ENCODE measurements at places on chromosomes 2 and 18.

GRCh38 chr2:100783987-100784386, 36.0 kb upstream of the NPAS2 start:
- DNase-seq, result no peak

DNA sequence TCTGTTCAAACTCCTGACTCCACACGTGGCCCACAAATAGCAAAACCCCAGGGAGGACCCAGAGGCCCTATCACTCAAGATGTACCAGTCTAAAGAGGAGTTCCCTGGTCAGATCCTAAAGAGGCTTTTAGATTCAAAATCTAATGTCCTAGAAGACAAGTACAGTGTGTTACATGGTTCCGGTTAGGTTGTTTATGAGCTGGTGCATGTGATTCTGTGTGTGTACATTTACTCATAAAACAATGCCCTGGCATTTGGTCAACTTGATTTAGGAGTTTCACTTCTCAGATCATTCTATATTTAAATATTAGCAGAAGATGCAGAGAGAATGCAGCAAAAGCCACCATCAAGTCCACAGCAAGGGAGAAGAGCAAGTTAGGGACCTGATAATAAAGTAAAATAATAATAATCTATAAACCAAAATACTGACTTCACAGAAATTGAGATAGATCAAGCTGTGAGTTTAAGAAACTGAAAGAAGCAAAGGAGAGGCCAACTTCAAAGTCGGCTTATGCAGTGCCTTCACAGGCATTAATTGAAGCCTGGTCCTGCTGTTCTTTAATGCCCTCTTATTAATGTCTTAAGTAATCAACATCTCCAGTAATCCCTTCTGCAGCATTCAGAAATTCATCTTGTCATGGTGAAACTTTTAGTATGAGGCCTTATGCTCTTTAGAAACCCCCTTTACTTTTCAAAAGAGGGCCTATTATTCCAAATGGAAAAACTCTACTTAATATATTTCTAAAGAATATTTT, 4.2 kb upstream of the AP1S3 start:
- peak; percentile 64 for DNase-seq

- DNase-seq, result no peak
These were observed 82.6 kb downstream of the HDAC4 start for GRCh38 chr2:239318151-239318611.

- no peak for DNase-seq
These were observed 995.6 kb upstream of the SLC39A10 start for GRCh38 chr2:194661431-194661830.

DNA sequence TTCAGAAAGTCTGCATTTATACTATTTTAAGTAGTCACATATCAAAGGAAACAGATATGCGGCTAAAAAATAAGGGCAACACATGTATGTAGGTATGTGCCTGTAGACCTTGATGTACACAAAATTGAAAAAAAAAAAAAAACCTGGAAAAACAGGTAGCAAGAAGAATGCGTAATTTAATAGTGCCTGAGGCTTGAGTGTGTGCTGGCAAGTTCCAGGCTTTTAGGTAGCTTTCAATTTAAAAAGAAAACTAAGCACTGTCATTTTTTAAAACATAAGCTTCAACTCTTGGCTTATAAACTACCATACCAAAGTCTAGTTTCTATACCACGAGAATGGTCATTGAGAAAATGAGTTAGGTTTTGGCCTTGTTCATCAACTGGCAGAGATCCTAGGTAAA, 72.3 kb downstream of the OTX1 start:
- no peak for DNase-seq

GRCh38 chr18:25284861-25285550, 67.0 kb downstream of the ZNF521 start:
- no peak for DNase-seq

DNA sequence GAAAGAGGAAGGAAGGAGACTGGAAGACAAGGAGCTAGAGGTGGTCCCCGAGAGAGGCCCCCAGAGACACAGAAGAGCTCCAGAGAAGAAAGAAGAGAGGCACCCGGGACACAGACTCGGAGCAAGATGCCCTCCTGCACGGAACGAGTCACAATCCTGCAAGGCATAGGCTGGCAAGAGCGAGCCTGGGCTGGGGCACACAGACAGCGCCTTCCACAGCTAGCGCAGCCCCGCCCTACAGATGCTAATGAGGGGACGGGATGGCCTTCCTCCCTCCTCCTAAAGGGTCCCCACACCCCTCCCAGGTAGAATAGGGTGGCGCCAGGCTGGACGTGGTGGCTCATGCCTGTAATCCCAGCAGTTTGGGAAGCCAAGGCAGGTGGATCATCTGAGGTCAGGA, 19.8 kb upstream of the GPR17 start:
- DNase-seq, result no peak

DNA sequence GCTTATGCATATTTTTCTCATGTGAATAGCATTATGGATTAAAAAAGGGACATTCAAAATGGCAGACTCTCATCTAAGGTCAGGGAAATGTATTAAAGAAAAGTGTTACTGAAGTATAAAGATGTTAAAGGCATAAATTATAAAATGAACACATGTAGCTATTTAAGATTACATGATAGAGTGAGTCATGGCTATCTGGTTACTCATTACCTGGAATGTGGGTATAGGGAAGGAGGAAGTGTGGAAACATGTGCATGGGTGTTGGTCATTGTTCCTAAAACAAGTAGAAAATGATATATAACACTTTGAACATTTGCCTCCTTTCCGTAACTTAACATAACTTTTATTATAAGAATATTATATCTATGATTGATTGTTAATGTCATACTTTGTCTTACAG, 66.4 kb downstream of the MYO1B start:
- peak; percentile 18 for DNase-seq

DNA sequence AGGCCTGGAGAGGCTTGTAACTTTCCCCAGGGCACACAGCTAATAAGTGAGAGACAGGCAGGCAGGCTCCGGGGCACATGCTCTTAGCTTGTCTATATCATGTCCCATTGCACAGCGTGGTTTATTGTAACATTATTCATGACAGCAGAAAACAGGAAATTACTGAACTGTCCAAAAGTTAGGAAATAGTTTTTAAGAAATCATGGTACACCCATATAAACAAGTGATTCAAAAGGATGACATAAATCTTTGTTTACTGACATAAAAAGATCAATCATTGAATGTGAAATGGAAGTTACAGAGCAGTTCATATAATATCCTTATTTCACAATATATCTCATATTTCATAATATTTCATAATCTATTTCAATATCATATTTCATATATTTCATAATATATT, 34.3 kb upstream of the TXNDC2 start:
- DNase-seq, result peak; percentile 87

- DNase-seq, result no peak
These were observed 50.8 kb downstream of the ACYP2 start for GRCh38 chr2:54166121-54166773.

GRCh38 chr2:100365434-100365833, 43.1 kb upstream of the LONRF2 start:
- no peak for DNase-seq

GRCh38 chr2:172233987-172234715, 131.5 kb upstream of the DLX2 start:
- no peak for DNase-seq

All from suppressor macrophage treated with lipopolysaccharide for 4 hours (primary cell).